Stimulated activated CD4-positive, alpha-beta T cell treated with anti-CD3 and anti-CD28 coated beads, Interleukin-15, amount 100 ng/mL, for 1 hour (primary cell): ENCODE measurements at places on chromosomes 2 and 18.

DNA sequence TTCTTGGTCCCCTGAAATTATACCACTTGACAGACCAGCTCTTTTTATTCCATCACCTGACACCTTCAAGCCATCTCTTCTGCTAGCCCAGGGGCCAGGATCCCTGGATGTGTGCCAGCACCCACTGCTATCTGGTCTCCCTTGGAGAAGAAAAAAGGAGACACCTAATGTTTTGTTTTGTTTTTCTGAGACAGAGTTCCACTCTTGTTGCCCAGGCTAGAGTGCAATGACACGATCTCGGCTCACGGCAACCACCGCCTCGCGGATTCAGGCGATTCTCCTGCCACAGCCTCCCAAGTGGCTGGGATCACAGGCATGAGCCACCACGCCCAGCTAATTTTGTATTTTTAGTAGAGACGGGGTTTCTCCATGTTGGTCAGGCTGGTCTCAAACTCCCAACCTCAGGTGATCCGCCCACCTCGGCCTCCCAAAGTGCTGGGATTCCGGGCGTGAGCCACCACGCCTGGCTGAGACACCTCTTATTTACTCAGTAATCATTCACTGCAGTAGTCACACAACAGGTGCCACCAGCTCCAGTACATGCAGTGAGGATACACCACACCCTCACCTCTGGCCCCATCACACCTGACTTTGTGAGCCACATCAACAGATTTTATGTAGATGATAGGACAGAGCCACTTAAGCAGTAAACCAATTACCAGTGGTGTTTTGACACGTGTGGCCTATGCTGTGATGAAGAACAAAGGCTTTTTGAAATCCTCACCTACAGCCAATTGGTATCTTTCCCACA is 42.8 kb upstream of the PCBP1 start:
- no peak for DNase-seq

- DNase-seq, result no peak
These were observed 17.4 kb upstream of the LRATD1 start for GRCh38 chr2:14615121-14615520.

DNA sequence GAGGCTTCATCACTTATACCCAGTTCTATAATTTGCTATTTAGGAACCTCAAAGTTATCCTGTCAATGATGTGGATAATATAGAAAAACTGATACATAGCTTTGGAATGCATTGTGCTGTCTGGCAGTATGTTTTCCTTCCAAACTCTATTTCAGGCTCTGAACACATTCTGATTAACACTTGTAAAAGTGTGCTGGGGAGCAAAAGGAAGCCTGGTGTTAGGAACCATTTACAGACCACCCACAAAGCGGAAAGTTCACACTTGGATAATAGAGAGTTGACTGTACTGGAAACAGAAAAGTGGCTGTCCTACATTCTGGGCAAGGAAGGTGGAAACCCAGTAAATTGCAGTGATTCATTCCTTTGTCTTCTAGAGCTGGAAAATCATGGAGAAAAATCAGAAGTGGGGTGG is 114.5 kb upstream of the ZFP36L2 start:
- no peak for DNase-seq

- no peak for DNase-seq
These were observed 43.7 kb downstream of the CDC42EP3 start for GRCh38 chr2:37627710-37628109.

GRCh38 chr2:141701618-141702017 is 429.2 kb downstream of the LRP1B start:
- no peak for DNase-seq

GRCh38 chr18:74645679-74646078 is 48.0 kb downstream of the ZNF407 start:
- no peak for DNase-seq

DNA sequence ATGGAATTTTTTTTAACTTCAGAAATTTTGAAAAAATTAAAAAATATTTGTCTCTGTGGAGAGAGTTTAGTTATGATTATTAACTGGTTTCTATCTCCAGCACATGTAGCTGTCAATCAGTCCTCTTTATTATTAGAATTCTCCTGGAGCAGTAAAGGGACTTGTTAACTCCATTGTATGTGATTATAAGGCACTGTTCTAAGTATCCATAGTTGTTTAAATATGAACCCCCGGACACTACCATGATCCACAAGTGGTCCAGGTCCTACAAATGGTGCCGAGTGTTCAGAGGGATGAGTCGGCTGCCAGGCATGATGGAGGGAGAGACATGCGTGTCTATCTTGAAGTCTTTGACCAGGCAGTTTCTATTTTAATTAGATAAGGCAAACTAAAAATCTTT is 492 bp downstream of the CHRNA1 start:
- no peak for DNase-seq

DNA sequence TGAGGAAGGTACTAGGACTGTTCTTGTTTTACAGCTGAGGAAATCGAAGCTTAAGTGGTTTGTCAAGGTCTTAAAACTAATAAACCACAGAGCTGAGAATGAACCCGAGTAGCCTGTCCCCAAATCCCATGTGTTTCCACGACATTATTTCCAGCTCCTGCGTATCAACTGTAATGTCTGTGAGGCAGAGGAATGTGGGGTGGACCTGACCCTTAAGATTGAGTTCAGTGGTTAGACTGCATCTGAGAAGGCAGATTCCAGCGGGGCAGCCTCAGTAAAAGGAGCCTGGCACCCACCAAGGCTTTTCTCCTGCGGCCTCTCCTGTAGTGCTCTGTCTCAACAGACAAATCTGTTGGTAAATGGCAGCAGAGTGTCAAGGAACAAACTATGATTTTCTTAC is 81.9 kb upstream of the TMEM178A start:
- DNase-seq, result no peak

- no peak for DNase-seq
These were observed 122.9 kb downstream of the MRO start for GRCh38 chr18:50696929-50697328.

GRCh38 chr18:62621546-62621945 is 93.8 kb upstream of the PHLPP1 start:
- DNase-seq, result no peak

- no peak for DNase-seq
These were observed 39.8 kb upstream of the CDKL4 start for GRCh38 chr2:39283561-39283960.

GRCh38 chr2:7745369-7745768 is 828.2 kb downstream of the RNF144A start:
- no peak for DNase-seq

DNA sequence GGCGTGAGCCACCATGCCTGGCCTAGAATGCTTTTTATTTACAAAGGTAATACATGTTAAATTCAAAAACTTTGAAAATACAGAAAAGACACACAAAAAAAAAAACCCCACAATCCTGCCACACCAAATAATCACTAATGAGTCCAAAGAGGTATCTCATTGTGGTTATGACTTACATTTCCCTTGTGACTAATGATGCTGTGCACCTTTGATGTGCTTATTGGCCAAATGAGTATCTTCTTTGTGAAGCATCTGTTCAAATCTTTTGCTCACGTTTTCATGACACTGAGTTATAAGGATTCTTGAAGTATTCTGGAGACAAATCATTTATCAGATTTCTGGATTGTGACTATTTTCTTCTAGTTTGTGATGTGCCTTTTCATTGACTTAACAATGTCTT is 6.4 kb upstream of the NLRC4 start:
- DNase-seq, result no peak

DNA sequence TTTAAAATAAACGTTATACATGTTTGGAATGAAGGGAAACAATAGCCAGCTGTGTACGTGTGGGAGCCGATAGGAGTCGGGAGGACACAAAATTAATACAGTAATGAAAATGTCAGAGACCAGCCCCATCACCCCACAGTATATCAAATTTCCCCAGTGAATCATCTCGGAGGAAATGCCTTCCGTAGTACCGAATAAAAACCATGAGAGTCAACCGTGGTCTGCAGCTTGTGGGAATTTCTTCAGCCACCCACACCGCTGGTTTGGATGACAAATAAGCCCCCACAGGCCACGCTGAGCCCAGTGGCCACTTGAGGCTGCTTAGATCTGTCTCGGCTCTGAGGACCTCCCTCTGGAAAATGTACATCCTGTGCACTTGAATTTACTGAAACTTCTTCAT is 133.7 kb downstream of the COL6A3 start:
- DNase-seq, result no peak

- DNase-seq, result no peak
These were observed 90.5 kb downstream of the ICOS start for GRCh38 chr2:204027091-204027490.

DNA sequence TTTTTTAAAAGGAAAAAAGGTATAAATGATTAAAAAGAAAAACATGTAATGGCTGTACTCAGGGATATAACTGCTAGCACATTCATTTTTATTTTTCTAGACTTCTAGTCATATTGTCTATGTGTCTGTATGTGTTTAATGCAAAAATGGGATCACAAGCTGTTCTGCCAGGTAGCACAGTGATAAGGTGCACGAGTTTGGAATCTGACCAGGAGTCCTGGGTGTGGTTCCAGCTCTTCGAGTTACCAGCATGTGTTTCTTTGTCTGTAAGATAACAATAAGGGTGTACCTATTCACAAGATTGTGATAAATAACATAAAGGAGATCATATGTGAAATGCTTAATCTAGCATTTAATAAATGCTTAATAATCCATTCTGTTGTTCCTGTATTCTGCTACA is 145.3 kb downstream of the PKP4 start:
- no peak for DNase-seq

- DNase-seq, result no peak
These were observed 269.2 kb downstream of the FIGN start for GRCh38 chr2:163466331-163467250.

GRCh38 chr2:148861367-148861766 is 13.7 kb upstream of the KIF5C start:
- DNase-seq, result no peak

DNA sequence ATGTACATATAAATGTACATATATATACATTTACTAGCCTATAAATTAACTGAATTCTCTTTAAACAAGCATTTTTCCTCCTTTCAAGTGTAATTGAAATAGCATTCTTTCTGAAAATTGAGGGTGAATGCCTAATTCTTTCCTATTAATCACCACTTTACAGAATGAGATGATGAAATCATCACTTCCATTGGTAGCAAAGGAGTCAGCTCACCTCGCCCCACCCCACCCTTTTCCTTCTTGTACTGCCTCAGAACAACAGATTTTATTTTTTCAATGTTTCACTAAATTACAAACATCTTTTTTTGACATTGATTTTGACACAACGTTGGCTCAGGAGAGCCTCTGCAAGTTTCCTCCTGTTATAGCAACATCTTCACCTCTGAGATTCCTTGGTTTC is 181.9 kb upstream of the CDH7 start:
- DNase-seq, result no peak

GRCh38 chr2:230582851-230583283 is 129.8 kb upstream of the CAB39 start:
- no peak for DNase-seq

- no peak for DNase-seq
These were observed 651 bp upstream of the DPYSL5 start for GRCh38 chr2:26847307-26847654.

GRCh38 chr2:198296665-198297308 is 492.4 kb downstream of the PLCL1 start:
- no peak for DNase-seq

GRCh38 chr18:39453882-39454281 is 1888.3 kb upstream of the CELF4 start:
- no peak for DNase-seq

GRCh38 chr2:122191331-122191730 is 435.9 kb downstream of the TSN start:
- DNase-seq, result no peak

DNA sequence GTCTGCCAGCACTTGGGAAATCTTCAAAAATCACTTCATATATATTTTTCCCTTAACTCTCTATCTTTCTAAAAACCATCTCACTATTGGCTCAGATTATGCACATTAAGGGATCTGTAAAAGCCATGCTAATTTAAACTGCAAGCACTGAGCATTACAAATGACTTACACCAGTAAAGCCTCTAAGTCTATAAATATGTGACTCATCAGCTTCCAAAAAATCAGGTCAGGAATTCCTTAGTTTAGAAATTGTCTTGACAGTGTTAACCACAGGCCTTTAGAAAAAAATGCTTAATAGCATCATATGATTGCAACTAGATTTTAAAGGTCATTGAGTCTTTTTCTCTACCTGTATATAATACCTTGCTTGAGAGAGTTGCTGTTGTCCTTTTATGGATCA is 1113.6 kb upstream of the PIK3C3 start:
- DNase-seq, result no peak

DNA sequence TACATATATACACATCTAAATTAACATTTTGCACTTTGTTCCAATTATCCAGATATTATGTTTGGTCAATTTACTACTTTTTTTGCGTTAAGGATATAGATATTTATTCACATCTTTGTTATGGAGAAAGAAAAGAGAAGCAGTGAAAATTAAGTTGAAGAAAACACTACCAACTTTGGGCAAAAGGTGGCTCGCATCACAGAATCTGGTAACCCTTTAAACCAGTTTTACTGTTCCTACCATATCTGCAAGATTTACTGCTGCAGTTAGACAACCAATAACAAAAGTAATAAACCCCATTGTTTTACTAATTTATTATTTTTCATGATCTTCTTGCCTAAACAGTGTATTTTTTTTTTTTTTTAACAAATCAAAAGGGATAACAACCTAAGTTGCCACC is 53.6 kb downstream of the SMAD2 start:
- DNase-seq, result no peak

- DNase-seq, result no peak
These were observed 223.7 kb downstream of the CYP26B1 start for GRCh38 chr2:71923887-71924533.

- no peak for DNase-seq
These were observed 67.0 kb downstream of the SP3 start for GRCh38 chr2:173898178-173898668.

GRCh38 chr2:39696101-39696553 is 30.4 kb downstream of the TMEM178A start:
- DNase-seq, result no peak

DNA sequence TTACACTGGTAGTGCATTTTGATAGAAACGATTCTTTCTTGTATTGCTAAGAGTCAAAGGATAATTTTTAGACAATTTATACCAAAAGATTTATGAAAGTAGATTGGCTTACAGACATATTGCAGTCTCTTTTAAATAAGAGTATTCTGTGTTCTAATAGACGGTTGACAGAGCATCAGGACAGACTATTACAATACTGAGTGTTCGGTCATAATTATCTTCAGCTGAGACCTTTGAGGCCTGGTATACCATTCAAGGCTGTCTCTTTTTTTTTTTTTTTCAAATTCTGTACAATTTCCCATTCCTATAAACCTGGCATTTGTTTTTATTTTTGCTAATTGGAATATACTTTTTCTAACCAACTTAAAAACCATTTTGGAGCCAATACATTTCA is 140.6 kb upstream of the NOSTRIN start:
- DNase-seq, result no peak

GRCh38 chr2:105721991-105722511 is 22.7 kb upstream of the NCK2 start:
- DNase-seq, result no peak

DNA sequence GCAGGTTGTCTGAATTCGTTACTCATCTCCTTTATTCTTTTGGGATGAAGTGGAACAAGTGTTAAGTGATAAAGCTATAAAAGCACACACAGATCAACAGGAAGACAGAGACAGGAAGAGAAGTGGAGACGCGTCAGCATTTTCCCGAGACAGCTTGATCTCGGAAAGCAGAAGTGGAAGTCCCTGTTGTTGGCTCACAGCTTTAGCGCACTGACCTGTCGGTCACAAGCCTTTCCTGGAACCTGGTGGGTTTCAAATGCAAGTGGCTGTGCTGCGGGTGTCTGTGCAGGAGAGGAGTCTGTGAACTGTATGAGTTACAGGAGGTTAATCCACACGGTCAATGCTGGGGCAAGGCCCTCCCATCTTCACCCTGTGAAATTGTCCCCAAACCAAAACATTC is 116.6 kb upstream of the PELI1 start:
- DNase-seq, result no peak

GRCh38 chr2:55168221-55169154 is 63.6 kb downstream of the CLHC1 start:
- DNase-seq, result no peak
